Right forelimb (tissue), 1 donor: ENCODE measurements at places on chromosomes 12 and 14.

- peak; percentile 84 for DNase-seq
Measured at GRCh38 chr12:111313833-111314259, 55.0 kb downstream of the PHETA1 start.

- no peak for DNase-seq
Measured at GRCh38 chr12:64720884-64721283, 38.3 kb downstream of the GNS start.

GRCh38 chr14:36256126-36256801 lies 64.2 kb downstream of the MBIP start:
- DNase-seq: no peak

DNA sequence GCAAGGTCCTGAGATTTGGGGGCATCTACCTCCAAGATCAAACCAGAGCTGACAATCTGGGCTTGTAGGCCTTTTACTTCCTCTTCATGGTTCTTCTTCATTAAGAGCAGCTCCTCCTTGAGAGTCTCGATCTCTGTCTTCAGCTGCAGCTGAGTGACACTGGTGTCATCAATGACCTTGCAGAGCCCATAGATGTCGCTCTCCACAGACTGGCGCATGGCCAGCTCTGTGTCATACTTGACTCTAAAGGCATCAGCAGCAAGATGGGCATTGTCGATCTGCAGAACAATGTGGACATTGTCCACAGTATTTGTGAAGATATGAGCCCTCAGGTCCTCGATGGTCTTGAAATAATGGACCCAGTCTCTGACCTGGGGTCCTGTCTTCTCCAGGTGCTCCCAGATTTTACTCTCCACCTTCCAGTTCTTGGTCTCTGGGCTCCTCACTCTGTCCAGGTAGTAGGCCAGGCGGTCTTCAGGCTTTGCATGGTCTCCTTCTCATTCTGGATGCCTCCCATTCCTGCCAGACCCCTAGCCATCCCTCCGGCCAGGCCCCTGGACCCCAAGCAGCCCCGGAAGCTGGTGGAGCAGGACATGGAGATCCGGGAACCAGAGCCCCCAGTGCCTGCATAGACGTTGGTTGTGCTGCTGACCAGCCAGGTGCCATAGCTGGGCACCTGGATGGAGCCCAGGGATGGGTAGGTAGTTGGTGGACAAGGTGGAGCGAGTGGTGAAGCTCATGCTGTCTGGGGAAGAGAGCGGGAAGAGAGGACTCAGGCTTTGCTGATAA lies 141.0 kb downstream of the MSRB3 start:
- DNase-seq: no peak

DNA sequence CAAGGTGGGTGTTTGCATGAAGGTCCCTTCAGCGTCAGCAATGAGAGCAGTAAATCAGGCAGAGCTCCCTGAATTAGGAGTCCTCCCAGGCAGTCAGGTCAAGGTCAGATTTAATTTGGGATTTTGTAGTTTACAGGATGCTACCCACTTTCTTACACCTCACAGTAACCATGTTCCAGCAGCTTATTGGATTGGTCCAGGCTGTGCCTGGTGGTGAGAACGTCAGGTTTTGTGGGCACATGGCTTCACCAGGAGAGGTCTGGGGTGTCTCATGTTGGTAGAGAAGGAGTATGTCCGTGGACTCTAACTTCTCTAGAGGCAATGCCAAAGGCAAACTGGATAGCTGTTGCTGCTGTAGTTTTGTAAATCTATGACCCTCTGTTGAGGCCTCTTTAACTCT lies 158.3 kb downstream of the CACNA1C start:
- no peak for DNase-seq

GRCh38 chr12:14554281-14555007 lies 13.2 kb downstream of the PLBD1 start:
- peak; percentile 55 for DNase-seq

DNA sequence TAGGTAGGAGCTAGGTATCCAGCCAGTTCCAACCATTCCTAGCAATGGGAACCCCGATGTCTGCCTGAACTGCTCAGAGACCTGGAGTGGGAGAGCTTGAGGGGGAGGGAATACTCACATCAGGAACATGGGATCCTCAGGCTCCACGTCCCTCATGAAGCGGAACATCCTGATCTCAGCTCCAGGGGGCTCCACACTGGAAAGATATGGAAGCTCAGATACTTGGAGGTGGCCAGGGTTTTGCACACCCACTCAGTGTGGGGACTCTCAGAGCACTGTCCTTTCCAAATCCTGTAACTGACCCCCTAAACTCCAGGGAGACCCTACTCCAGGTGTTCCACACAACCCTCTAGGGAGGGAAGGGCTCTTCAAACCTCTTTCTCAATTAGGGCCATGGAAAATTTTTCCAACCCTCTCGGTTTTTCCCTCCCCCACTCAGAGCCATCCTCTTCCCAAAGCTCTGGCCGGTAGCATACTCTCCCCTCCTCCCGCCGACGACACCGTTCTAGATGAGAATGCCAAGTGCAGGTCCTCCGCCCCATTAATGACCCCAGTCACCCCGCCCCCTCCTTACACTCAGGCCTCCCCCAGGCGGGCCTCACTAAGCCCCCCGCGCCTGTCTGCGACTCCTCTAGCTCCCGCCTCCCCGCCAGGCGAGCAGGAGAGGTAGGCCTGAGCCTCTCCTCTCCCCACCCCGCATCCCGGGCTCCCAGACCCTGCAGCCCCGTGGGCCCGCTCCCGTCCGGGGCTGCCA lies 597 bp downstream of the MLF2 start:
- no peak for DNase-seq

- DNase-seq: no peak
Measured at GRCh38 chr14:104179564-104180129, 41.3 kb downstream of the KIF26A start.

DNA sequence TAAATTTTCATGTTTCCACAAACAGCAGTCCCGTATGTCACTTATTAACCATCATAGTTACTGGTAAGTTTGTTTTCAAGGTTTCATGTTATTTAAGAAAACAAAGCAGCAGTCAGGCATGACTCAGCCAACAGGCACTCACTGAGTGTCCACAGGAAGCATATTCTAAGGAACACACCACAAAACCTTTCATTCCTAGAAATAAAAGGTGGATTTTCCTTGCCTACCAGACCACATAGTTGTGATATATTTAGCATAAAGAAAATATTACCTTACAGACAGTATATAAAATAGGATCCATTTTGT lies 143.3 kb upstream of the AVPR1A start:
- no peak for DNase-seq

- peak; percentile 59 for DNase-seq
Measured at GRCh38 chr14:95471476-95471875, 45.0 kb downstream of the SYNE3 start.
